ENCODE measurements at places on chromosomes 5 and 9.

DNA sequence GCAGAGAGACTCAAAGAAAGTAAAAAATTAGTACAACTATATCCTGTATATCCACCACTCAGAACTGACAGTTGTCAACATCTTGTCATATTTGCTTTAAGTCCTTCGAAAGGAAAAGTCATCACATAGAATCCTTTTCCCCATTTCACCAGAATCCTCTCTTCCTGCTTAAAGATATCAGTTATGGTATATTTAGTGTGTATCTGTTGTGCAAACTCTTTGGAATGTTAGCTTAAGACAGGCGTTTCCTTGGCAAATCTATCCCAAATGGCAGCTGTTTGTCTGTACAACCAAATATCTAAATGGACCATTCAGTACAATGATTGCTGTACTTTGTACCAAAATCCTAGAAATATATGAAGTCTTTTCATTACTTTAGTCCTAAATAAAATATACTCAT is 98.5 kb downstream of the ITGA1 start:
- DNase-seq = no peak

DNA sequence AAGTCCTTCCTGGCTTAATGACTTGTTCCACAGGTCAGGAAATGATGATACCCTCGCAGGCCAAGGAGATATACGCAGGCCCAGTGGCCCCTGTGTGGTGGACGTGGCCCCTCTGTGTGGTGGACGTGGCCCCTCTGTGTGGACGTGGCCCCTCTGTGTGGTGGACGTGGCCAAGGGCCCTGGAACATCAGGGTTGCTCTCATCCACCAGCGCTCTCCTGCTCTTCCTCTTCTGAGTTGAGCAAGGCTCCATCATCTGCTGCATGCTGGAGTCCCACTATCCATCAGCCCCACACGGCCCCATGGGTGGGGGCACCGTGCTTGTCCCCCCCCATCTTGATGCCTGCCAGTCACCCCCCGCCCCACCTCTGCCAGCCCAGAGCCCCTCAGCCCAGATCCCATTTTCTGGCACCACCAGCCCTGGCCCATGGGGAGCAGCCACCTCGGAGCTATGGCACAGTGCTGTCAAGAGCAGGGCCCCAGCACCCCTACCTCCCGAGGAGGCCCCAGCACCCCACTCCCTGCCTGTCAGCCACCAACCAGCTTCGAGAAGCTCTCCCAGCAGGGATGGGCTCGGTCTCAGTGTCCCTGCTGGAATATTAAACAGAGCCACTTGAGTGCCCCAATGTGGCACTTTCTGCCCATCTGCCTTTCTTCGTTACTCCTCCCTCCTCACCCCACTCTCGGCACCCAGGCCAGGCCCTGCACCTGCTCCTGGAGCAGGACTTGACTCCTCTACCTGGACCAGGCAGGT is 8.1 kb downstream of the LRRC14B start:
- no peak for DNase-seq

- no peak for DNase-seq
Observed at GRCh38 chr9:68780720-68781119, 75.7 kb downstream of the PIP5K1B start.

GRCh38 chr9:137421838-137422603 is 941 bp downstream of the EXD3 start:
- no peak for DNase-seq

DNA sequence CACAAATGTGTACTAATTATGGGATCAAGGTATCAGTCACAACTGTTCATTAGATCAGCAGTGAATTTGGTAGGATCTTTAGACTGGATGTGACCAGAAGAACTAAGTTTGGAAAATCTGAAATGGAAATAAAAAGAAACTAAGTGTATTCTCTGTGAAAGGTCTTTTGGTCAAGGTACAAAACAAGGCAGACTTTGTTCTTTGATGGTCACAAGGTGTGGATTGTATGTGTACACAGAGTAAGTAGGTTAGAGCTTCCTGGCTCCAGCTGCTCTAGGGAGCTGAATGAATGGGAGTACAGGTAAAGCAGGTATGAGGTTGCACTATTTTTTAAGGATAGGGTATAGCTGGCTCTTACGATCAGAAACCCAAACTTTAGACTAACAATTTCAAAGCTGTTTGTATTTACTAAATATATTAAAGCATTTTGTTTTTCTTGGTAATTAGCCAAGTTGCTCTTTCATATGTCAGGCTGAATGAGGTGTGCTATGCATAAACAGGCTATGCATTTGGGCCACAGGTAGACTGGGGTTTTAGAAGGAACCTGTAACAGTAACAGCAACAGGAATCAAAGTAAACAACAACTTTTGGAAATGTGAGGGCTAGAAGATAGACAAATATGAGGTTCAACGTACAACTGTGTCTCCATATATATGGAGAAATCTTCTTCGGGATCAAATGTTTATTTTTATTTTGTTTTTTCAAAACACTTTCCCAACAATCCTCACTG is 32.5 kb downstream of the FAM169A start:
- DNase-seq = peak; percentile 1

DNA sequence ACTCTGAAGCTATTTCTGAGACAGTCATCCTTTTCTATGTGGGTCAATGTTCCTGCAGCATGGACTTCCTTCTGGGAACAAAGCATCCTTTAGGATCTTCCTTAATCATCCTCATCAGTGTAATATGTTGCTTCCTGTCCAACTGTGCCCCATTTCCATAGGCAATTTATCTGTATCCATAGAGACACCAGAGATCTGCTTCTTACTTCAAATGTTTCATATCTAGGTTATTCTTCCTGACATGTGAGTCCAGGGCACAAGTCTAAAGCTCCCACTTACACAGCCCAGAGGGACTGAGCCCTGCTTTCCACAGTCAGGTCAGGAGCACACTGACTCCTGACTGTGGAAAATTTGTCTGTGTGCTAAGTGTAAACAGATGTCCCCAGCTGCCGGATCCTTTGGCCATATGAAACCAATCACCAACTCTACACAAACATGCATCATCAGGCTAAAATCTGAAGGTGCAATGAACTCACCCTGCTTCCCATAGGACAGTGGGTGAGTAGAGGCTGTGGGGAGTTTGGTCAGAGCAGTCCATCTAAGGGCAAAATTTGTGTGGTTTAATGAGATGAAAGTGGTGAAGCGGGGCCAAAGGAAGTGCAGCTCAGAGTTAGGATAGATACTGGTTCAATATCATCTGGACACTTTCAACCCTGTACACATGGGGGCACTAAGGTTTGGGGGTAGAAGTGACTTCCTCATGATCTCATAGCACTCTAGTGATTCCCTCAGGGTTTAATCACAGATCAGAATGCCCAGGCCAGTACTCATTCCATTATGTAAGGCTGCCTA is 85.2 kb upstream of the TNC start:
- no peak for DNase-seq

- no peak for DNase-seq
Observed at GRCh38 chr9:70861376-70861775, 260.0 kb downstream of the TRPM3 start.

DNA sequence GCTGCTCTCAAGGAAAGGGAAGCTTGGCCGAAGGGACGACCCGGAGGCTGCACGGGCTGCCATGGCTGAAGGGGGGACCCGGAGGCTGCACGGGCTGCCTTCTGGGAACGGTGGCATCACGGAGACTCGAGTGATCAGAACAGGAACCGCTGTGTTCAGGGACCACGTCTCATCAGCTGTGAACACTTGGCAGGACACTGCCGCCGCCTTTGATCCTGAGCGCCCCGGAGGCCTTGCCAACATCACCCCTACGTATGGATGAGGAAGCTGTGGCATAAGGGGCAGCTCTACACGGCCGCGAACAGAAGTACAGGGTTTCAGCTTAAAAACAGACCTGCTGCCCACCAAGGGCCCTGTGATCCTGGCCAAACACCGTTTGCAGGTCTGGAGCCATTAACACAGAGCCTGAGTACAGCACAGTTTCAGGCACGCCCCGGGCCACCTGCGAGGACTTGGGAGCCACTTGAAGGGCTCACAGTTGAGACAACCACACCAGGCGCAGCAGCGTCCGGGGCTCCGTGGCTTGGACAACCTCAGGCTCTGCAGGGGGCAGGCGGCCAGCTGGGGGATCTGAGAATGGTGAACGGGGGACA is 23.9 kb upstream of the TERT start:
- DNase-seq = no peak

DNA sequence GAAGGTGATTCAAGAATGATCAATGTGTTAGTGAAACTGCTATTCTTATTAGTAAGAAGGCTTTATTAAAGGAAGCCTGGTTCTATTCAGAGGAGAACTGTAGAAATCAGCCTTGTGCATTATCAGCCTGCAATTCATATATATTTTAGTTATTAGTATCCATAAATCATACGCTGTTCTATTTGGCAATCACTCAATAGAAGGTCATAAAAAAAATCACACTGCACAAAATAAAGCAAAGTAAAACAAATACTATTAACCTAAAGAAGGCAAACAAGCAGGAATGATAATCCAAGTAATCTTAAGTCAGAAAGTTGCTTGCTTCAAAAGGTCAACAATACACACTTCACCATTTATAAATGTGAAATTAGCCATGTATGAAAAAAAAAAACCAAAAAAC is 138.1 kb downstream of the PDE4D start:
- DNase-seq = no peak

GRCh38 chr5:55993731-55994494 is 850 bp downstream of the IL6ST start:
- no peak for DNase-seq

DNA sequence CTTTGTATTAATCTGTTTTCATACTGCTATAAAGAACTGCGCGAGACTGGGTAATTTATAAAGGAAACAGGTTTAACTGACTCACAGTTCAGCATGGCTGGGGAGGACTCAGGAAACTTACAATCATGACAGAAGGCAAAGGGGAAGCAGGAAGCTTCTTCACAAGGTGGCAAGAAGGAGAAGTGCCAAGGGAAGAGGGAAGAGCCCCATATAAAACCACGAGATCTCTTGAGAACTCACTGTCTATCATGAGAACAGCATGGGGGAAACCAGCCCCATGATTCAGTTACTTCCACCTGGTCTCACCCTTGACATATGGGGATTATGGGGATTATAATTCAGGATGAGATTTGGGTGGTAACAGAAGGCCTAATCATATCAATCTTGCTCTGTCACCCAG is 60.9 kb upstream of the CHD1 start:
- no peak for DNase-seq

DNA sequence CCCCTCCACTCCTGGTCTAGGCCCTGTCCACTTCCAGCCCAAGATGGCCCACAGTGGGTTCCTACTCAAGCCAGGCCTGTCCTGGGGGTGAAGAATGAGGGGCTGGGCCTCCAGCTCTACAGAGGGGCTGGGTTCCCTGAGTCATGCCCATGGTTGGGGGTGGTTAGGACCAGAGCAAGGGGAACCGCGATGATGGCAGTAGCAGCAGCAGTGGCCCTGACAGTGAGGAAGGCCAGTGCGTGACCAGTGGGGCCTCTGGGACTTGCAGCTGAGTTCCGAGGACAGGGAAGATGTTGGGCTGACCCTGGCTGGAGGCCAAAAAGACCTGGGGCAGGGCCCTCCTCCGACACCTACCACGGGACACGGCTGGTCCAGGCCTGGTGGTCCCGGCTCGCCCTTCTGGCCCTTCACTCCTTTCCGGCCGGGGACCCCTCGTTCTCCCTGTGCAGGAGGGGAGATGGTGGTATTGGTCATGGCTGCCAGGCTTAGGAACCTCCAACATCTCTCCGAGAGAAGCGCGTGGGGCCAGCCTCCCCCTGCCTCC is 9.2 kb upstream of the PHYKPL start:
- DNase-seq = no peak

GRCh38 chr9:130746434-130747212 is 53.0 kb downstream of the EXOSC2 start:
- DNase-seq = no peak

DNA sequence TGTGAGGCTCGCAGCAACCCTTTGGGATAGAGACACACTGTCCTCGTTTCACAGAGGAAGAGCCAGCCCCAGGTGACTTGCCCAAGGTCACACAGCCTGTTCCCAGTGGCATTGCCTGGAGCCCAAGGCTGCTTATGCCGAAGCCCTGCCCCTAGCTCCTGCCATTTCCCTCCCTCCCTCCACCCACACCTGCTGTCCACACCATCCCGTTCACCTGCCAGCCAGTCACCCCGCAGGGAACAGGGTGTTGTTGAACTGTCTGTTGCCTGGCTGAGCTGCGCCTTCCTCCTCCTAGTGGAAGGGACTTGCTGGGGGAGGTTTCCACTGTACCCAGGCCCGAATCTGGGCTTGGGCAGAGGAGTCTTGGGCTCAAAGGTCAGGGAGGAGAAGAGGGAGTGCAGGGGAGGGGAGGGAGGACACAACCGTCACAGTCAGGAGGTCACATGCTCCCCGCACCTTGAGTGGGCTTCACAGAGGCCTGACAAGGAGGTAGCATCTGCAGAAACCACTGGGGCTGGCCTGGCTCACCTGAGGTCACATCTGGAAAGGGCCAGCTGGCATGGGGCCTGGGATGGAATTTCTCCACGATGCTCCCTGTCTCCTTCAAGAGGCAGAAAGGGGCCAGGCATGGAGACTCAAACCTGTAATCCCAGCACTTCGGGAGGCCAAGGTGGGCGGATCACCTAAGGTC is 6.3 kb downstream of the TTC16 start:
- no peak for DNase-seq

GRCh38 chr9:76586390-76587314 is 127.7 kb downstream of the GCNT1 start:
- no peak for DNase-seq

GRCh38 chr5:160757194-160757593 is 94.8 kb downstream of the ATP10B start:
- no peak for DNase-seq

- no peak for DNase-seq
Observed at GRCh38 chr5:136028090-136028489, 698 bp upstream of the TGFBI start.

All from NCI-H510A (cell line).